ENCODE measurements at places on chromosomes 6 and 20. TPM values are rescaled to one million over a fixed set of nuclear protein-coding genes. Genes with fewer than 3 reads are reported as not detected.

Gene PPP1R16B
- under 0.01 TPM for total RNA-seq

Gene FOXA2
- 0.09 TPM for total RNA-seq

Gene SLC22A16
- not detected for total RNA-seq

Gene CCN5
- total RNA-seq: 8.8 TPM

Gene TRIM10
- not detected for total RNA-seq

Gene ISM1
- total RNA-seq: under 0.01 TPM

Gene BPIFB4
- total RNA-seq: not detected

Gene SCRT2
- total RNA-seq: not detected

Gene ADGRF5
- under 0.01 TPM for total RNA-seq

Gene CFAP61
- total RNA-seq: not detected

Gene CCN6
- total RNA-seq: not detected

Gene TMC2
- total RNA-seq: 0.09 TPM

Gene ZNF512B
- 5.2 TPM for total RNA-seq

Gene RCAN2
- total RNA-seq: 0.09 TPM

Gene POM121L2
- total RNA-seq: not detected

Gene MLIP
- 0.32 TPM for total RNA-seq

Gene C6orf15
- total RNA-seq: not detected

Gene KHDC1L
- not detected for total RNA-seq

Gene CASP8AP2
- total RNA-seq: 10.0 TPM

Gene CFB
- total RNA-seq: 56.8 TPM

Gene SLC25A27
- 5.7 TPM for total RNA-seq

Gene DYNLT2
- total RNA-seq: 0.63 TPM

Gene STMND1
- total RNA-seq: not detected

Gene TTK
- total RNA-seq: 0.34 TPM

Gene EYS
- not detected for total RNA-seq

Gene SUMO4
- 1.6 TPM for total RNA-seq

Gene CDC25B
- 54.4 TPM for total RNA-seq

Gene CPNE5
- 0.47 TPM for total RNA-seq

Gene TCF21
- 36.7 TPM for total RNA-seq

Gene RBM38
- total RNA-seq: 3.3 TPM

Gene TGM3
- total RNA-seq: 0.09 TPM

Gene PHACTR1
- total RNA-seq: 0.34 TPM

Gene OCSTAMP
- not detected for total RNA-seq

Gene ABHD16B
- total RNA-seq: not detected

Gene RBPJL
- not detected for total RNA-seq

Gene POU5F1
- not detected for total RNA-seq

Gene ADTRP
- 2.2 TPM for total RNA-seq

Gene DOK5
- total RNA-seq: 26.8 TPM

Gene FAM229B
- total RNA-seq: 24.0 TPM

Gene MMP24
- 0.47 TPM for total RNA-seq

Gene CALHM4
- total RNA-seq: not detected

Gene DEFB124
- not detected for total RNA-seq

Gene XKR7
- total RNA-seq: not detected

Gene ZBTB46
- 54.7 TPM for total RNA-seq

Gene SLC26A8
- total RNA-seq: not detected

Gene BTN1A1
- total RNA-seq: not detected

Gene HLA-E
- total RNA-seq: 187 TPM

Gene CST9
- not detected for total RNA-seq

Gene ATAT1
- 5.4 TPM for total RNA-seq

Gene FAM209B
- not detected for total RNA-seq

Gene IRAK1BP1
- total RNA-seq: 3.3 TPM

Gene LSM14B
- 47.5 TPM for total RNA-seq

Gene RIPPLY2
- not detected for total RNA-seq

Gene SFTA2
- not detected for total RNA-seq

Gene UST
- total RNA-seq: 15.1 TPM

Gene SYCP2L
- total RNA-seq: not detected
